ENCODE measurements at places on chromosomes 4 and X. TPM values are rescaled to one million over a fixed set of nuclear protein-coding genes. Genes with fewer than 3 reads are reported as not detected.
A peak's percentile ranks its signal among the peaks of the same experiment; 100 is the strongest.

DNA sequence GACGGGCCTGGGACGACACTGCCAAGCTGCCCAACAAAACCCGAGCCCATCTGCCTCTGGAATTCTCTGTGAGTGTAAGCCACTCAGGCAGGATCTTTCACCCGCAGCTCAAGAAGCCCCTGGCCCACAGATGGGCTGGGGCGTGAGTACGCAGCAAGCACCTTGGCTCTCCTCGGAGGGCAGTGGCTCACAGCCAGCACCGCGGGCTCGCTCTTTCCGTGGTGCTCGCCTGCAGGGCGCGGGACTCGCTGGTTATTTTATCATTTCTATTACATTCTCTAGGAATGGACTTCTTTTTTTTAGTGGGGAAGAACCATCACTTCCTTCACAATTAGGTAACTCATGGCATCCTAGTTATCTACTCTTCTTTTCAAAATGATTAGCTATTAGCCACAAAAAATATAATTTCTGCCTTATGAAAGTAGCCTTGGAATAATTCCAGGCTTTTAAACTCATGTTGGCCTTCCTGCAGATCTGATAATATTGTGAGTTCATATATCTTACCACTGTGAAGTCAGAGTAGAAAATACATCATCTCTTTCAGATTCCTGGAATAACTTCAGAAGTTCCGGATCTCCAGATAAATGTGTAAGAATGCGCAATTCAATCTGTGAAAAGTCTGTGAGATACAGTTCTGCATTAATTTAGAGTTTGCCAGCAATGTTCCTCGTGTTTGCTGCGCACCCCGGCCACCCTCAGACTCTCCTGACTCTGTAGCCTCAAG, 68.6 kb downstream of the NAT8L start:
- no peaks in the 10 kb centered on the region for H3K27me3 ChIP-seq
- no peak overlapping the region for H3K27ac ChIP-seq
- H3K4me1 ChIP-seq: no peaks in the 10 kb centered on the region
- H3K36me3 ChIP-seq: no peaks in the 10 kb centered on the region
- no peak overlapping the region for H3K4me3 ChIP-seq
- no peak for DNase-seq

S100P gene
- total RNA-seq: not detected

RTL5 gene
- total RNA-seq: 3.1 TPM

TMPRSS11B gene
- not detected for total RNA-seq

DNA sequence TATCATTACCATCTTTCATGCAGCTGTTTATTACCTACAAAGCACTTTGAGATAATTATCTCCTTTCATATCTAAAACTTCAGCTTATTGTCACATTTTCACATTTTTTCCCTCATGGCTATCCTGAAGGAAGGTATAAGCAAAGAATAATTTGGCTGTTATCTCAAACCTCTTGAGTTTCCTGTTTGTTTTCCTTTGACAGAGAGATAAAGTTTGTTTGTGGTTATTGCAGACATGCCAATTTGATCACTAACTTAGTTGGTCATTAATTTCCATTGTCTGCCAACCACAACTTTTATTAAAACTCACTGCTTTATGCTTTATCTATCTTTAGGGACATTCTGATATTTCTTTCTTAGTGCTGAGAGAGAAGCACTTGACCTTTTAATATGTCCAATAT, 89.8 kb upstream of the SPANXB1 start:
- H3K36me3 ChIP-seq: no peaks in the 10 kb centered on the region
- DNase-seq: no peak
- no peak overlapping the region for H3K27ac ChIP-seq
- H3K4me3 ChIP-seq: no peak overlapping the region
- peaks cover 3% of the 10 kb centered on the region for H3K27me3 ChIP-seq

DNA sequence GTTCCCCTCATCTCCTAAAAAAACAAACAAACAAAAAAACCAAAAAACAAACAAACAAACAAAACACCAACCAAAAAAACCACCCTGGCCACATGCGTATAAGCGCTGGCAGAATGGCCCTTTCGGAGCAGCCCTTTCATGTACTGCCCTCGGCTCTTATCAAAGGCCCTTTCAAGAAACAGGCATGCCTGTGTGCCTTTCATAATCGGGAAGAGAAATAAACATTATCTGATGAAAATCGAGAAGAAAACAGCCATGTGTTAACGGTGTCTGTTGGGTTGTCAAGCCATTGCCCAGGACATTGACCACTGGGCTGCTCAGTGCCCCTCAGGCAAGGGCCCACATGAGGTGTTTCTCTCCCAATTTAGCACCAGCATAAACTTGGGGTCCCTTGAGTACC, 68.3 kb downstream of the PJA1 start:
- no peaks in the 10 kb centered on the region for H3K4me1 ChIP-seq
- H3K27ac ChIP-seq: no peak overlapping the region
- H3K27me3 ChIP-seq: no peaks in the 10 kb centered on the region
- no peak for DNase-seq

SMAD1 gene
- 17.1 TPM for total RNA-seq

DNA sequence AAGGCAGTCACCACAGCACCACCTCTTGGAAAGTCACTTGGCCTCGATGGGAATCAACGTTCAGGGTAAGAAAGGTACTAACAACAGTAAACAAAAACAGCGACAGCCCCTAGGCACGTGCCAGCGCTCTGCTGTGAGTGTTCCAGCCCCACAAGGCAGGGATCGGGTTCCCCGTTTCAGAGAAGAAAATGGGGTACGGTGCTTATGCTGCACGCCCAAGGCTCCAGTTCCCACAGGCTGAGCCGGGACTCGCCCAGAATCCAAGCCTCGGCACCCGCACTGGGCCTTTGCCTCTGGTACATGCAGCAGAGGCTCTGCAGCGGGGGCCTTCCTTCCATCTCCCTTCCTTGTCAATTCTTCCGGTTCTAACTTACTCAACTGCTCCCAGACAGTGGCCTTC, 37.3 kb downstream of the WDR1 start:
- H3K4me1 ChIP-seq: no peaks in the 10 kb centered on the region
- peaks cover 3% of the 10 kb centered on the region for H3K36me3 ChIP-seq
- peak; percentile 72 for DNase-seq
- no peaks in the 10 kb centered on the region for H3K27me3 ChIP-seq
- H3K27ac ChIP-seq: no peak overlapping the region

All from pancreas (tissue), 10 donors.